D721Med (cell line): ENCODE measurements at places on chromosomes 2 and 18.

DNA sequence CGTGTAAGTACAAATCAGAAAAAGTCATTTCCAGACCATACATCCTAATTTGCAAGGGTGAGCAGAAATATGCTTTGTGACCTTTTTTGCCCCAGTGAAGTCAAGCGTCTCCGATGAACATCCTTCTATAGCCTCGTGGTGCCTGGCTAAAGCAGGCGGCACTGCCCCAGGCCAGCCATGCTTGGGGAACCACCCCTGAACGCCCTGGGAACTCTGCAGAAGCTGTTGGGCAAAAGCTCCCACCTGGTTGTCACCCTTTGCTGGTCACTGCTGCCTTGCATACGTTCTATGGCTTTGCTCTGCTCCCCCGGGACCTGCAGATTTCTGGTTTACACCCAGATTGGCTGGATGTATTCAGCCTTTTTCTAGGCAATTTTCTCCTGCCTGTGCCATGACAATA lies 256.4 kb downstream of the SS18 start:
- no peak for DNase-seq

- DNase-seq: no peak
These were observed 155.9 kb downstream of the ESCO1 start for GRCh38 chr18:21444465-21445212.

- no peak for DNase-seq
These were observed 174.0 kb downstream of the ARL4C start for GRCh38 chr2:234322766-234323465.

DNA sequence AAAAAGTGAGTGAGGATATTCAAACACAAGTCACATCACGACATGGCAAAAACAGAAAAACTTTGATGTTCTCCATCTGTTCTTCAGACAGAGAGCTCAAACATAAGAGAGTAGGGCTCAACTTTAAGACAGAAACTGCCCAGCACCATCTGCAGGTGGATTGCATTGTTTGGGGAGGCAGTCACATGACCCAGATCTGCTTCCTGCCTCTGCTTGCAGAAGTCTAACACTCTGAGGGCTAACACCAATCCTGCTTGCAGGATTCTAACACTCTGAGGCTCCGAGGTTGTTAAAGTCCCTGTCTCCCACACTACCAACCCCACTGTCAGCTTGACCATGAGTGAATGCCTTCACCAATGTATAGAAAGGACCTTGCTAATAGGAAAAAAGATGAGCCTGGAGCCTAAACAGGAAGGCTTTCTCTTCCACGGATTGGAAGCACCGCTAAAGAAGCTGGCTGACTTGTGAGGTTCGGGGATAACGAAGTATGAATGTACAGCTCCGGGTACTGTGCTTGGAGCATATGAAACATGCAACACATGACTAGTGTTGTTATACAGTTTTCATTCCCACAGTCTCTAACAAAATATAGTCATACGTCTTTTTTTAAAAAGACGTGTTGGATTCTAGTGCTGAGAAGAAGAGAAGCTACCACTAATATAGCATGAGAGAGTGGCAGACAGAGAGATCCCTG lies 176.6 kb upstream of the CREB1 start:
- DNase-seq: no peak

- DNase-seq: no peak
These were observed 35.8 kb downstream of the PRELID3A start for GRCh38 chr18:12443551-12443950.

GRCh38 chr2:201203916-201204654 lies 21.1 kb downstream of the CASP10 start:
- DNase-seq: no peak

GRCh38 chr18:25469489-25469888 lies 117.5 kb upstream of the ZNF521 start:
- no peak for DNase-seq
